Omental fat pad (tissue), 4 donors: ENCODE measurements at places on chromosomes 11 and 22. TPM values are rescaled to one million over a fixed set of nuclear protein-coding genes. Genes with fewer than 3 reads are reported as not detected.

DNA sequence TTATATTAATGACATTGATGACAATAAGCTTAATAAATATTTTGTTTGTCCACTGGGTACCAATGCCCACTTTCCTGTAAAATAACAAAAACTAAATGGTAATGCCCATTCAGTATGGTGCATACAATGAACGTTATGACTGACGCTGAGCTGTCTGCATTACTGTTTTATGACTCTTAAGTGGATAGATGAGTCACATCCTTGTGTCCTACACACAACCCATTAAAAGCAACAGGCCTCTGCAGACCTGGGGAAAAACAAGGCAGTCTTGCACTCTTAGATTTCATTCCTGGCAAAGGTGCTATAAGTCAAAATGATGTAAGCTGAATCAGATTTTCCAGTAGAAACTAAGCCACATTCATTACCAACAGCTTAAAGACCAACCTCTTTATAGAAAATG is 176.3 kb upstream of the TMEM45B start:
- DNase-seq: no peak

- no peak for DNase-seq
Observed at GRCh38 chr11:830295-831117, 2.2 kb upstream of the CD151 start.

DNA sequence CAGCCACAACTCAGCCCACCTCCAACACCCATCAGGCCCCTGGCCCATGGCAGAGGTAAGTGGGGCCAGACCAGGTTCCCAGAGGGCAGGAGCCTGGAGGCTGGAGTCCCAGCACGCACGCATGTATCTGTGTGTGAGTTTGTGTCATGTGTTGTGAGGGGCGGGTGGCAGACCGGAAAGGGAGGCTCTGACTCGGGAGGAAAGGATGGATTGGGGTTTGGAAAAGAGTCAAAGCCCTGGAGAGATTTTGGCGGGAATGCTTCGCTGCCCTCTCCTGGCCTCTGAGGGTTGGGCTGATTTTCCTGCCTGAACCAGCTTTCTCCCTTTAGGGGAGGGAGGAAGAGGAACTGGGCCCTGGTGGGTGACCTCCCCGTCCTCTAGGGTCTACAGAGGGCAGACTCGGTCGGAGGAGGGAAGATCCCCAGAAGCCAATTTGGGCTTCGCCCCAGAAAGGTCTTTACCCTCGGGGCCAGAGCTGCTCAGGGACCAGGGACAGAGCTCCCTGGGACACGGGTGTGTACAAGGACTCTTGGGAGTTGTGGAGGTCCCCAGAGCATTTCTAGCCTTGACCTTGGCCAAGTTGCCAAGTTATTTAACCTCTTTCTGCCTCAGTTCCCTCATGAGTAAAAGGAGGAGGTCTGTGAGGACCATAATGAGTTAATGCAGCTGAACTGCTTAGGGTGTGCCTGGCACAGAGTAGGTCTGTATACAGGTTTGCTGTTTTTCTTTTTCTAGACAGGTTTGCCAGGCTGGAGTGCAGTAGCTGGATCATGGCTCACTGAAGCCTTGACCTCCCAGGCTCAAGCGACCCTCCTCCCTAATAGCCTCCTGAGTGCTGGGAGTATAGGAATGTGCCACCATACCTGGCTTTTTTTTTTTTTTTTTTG is 6.9 kb downstream of the C11orf68 start:
- DNase-seq: no peak

DNA sequence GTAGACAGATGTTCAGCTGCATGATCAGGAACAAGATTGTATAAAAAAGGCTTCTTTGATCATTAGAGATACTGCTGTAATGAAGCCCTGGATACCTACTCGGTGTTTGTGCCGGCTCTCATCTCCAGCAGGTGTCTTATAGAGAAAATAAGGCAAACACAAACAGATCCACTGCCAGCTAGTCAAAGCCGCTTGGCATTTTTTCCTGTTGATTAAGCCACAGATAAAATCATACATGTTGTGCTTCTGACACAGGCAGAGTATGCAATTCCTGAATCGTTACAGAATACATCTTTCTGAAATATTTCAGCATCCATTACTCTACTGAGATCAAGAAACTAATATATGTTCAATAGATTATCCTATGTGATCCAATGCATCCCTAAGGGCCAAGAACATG is 206.9 kb downstream of the CADM1 start:
- no peak for DNase-seq

DNA sequence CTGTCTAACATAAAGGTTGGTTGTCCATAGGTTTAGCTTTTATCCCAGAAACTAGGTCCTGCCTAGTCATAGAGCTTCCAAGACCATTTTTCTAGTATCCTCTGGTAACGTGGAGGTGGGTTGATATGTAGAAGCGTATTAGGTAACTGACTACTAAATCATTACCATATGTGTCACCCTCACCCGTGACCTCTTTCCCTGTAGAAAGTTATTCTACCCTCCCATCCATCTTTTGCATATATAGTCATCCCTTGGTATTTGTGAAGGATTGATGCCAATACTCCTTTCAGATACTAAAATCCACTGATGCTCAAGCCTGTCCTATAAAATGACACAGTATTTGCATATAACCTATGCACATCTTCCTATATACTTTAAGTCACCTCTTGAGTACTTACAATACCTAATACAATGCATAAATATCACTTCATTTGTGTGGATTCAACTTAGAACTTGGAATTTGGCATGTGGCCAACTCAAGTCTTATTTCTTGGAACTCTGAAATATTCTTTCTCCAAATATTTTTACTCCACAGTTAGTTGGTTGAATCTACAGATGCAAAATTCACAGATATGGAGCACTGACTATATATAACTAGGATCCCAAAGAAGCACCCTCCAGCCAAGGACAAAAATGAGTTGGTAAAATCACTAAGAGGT is 497.0 kb upstream of the TENM4 start:
- DNase-seq: no peak

DNA sequence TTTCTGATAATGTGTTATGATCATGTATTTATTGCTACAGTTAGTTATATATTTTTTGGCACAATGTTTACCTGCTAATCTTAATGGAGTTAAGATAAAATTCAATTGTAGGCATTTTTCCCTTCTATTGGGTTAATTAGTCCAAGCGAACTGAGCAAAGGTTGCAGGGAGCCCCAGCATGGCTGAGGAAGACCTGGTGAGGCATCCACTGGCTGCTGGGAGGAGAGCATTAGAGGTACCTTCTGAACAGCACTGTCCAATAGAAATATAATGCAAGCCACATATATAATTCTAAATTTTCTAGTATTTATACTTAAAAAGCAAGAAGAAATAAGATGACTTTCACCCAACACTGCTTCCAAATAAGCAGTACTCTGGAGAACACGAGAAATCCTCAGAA is 689 bp upstream of the TMEM126A start:
- DNase-seq: no peak

Gene TMEM218
- total RNA-seq: 17.0 TPM
